ENCODE measurements at places on chromosomes 5 and 9.
A peak's percentile ranks its signal among the peaks of the same experiment; 100 is the strongest.

- no peak for DNase-seq
Observed at GRCh38 chr5:27124590-27124989, 86.2 kb upstream of the CDH9 start.

GRCh38 chr5:122465031-122465577 lies 153.1 kb downstream of the SNCAIP start:
- no peak for DNase-seq

- DNase-seq: no peak
Observed at GRCh38 chr9:2241461-2241835, 226.3 kb downstream of the SMARCA2 start.

- DNase-seq: peak; percentile 90
Observed at GRCh38 chr5:37738057-37738691, 101.7 kb downstream of the GDNF start.

- DNase-seq: no peak
Observed at GRCh38 chr9:127384016-127384730, 12.8 kb upstream of the SLC2A8 start.

- no peak for DNase-seq
Observed at GRCh38 chr9:28782630-28783029, 1209.3 kb upstream of the C9orf72 start.

- DNase-seq: peak; percentile 22
Observed at GRCh38 chr5:89878140-89879132, 531.1 kb downstream of the CETN3 start.

- no peak for DNase-seq
Observed at GRCh38 chr9:108323615-108324014, 532.2 kb downstream of the ACTL7B start.

- DNase-seq: no peak
Observed at GRCh38 chr5:32068561-32068960, 105.6 kb downstream of the GOLPH3 start.

DNA sequence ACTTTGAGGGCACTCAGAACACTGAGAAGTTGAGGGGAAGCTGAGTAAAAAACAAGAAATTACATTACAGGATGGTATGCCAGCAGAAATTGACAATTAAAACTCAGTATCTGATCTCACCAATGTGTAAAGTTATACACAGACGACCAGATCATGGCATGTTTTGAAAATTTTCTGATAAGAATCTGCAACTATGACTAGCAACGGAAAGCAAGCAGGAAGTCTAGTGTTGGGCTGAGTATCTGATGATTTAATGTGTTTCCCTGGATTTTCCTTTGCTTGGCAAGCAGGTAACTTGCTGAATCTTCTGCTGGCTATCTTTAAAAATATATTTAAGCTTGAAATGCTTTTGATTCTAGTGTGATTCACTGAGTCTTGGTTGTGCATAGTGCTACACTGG lies 5.2 kb upstream of the GCNT4 start:
- DNase-seq: no peak

DNA sequence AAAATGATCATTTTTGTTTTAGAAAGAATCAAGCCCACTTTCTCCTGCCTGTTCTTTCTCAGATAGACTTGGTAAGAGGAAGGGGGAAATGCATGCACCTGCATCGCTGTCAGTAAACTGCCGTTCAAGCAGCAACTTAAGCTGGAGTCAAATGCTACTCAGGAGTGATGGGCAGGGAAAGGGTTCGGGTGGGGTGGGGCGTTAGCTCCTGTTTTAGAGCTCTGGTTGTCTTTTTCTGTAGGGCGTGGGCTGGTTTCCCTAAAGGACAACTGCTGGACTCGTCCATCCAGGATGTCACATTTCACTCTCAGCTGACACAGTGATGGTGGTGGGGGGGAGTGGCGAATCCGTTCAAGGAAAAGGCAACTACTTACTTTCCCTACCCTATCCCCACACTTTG lies 75.0 kb downstream of the NDFIP1 start:
- DNase-seq: no peak

DNA sequence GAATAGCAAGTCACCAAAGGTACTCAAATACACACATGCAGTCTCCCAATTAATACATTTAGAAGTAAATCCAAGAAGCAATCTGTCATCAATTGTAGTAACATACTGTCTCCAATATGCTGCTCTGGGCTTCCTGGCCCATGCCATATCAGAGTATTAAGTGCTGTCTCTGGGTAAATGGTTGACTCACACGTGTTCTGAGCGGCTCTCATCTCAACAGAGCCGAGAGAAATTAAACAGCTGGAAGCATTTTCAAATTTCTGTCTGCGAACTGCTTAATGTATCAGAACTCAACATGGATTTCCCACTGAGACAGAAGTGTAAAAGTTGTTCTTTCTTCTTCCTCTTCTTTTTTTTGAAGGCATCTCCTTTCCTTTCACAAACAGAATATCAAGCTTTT lies 247.3 kb upstream of the TAS2R1 start:
- no peak for DNase-seq

DNA sequence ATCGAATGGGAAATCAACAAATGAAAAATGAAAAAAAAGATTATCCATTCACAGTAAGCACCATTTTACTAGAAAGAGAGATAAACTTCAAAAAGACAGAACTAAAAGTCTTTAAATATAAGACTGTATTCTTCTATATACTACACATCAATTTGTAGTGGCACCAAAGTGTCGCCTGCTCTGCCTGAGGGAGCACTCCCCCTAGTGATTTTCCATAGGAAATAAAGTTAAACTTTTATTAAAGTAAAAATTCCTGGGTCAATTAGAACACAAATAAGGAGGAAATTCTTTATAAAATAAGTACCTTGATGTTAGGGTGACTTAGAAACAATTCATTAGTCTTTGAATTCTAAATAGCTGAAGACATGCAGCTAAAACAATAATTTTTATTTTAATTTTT lies 9.7 kb downstream of the RAD1 start:
- no peak for DNase-seq
